ENCODE measurements at places on chromosomes 5 and 9.

DNA sequence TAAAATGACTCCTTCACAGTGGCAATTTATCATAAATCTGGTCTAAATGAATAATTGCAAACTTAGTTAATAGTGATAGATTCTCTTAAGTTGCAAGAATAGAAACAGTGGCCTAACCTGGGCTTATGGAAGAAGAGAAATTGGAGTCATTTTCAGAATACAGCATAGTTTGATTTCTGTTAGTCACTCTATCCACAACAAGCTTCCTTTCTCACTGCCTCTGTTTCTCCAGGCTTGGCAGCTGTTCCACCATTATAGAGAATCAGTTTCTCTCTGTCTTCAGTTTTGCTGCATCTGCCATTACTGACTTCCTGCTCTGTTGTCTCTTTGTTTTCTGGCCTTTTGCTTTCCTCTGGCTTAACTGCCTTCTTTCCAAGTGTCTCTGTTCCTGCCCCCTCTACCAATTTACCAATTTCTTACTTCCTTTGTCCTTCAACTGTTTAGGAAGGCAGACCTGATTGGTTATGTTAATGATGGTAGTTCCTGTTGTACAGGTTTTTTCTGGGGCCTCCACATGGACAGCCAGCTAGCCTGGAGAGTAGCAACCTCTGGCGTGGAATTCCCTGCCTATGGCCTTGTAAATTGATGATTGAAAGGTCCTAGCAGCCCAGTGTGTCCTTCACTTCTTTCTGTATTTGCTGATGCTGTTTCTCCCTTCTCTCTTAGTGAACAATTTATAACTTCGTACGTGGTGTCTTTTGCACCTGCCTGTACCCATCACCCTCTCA is 75.9 kb upstream of the RASGRF2 start:
- no peak for DNase-seq

DNA sequence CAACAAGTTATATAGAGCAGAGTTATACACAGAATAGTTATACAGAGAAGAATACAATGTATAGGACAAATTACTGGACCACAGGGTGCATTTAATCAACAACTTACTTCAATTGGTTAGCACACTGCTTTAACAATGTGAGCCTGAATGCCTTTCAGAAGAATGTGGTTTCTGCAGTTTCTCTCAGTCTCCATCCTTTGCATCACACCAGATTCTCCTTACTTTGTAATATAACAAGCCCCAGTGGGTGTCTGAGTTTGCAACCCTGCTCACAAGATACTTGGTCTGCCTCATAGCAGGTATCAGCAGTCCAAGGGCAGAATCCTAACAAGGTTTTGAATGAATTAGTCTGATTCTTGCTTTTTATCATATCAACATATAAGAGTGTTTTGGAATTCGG is 114.6 kb downstream of the GABRB2 start:
- no peak for DNase-seq

DNA sequence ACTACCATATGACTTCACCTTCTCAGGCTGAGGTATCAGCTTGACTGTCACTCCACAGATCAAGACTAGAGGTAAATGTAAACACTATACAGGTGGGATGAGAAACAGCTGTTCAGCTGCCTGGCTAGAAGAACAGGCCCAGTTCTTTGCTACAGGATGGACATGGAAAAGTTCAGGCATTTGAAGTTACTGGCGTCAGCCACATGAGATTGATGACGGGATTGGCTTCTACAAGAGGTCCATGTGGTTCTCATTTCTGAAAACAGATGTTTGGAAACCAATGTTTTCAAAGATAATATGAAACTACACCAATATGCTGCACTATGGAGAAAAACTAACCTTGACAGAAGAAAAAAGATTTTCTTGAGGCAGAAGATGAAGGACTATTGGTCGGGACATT is 324.1 kb downstream of the CDH10 start:
- no peak for DNase-seq

GRCh38 chr5:135446206-135446605 is 942 bp downstream of the DCANP1 start:
- peak; percentile 9 for DNase-seq

DNA sequence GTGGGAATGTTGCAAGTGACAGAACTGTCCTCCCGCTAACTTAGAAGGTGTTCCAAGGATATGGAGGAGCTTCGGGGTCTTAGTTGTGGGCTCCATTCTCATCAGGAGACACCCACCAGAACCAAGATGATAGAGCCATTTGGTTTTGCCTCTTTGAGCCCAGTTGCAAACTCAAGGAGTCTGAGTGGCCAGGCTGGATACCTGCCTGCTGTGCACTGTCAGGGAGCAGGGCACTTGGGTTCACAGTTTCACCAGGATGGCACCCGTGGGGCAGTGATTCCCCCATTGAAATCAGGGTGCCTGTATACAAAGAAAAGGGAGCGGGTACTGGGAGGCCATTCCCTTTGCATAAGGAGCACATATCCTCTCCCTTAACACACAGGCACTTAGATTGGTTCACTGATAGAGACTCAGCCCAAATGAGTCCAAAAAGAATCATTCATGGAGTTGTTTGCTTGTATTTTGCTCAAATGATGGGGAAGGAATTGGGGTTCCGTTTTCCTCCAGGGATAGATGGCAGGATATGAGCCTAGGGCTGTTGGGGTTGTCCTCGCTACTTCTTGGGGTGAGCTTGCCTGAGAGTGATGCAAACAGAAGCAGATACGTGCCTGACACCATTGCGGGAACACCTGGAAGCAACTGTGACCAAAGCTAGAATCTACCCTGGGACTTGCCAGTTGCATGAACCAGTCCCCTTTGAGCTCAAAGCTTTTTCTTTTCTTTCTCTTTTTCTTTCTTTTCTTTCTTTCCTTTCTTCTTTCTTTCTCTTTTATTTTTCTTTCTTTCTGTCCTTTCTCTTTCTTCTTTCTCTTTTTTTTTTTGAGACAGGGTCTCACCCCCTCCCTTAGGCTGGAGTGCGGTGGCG is 1.3 kb upstream of the PRR7 start:
- no peak for DNase-seq

Measured in H9 (cell line).